ENCODE measurements at places on chromosomes 1 and 21. TPM values are rescaled to one million over a fixed set of nuclear protein-coding genes. Genes with fewer than 3 reads are reported as not detected.
A peak's percentile ranks its signal among the peaks of the same experiment; 100 is the strongest.

DNA sequence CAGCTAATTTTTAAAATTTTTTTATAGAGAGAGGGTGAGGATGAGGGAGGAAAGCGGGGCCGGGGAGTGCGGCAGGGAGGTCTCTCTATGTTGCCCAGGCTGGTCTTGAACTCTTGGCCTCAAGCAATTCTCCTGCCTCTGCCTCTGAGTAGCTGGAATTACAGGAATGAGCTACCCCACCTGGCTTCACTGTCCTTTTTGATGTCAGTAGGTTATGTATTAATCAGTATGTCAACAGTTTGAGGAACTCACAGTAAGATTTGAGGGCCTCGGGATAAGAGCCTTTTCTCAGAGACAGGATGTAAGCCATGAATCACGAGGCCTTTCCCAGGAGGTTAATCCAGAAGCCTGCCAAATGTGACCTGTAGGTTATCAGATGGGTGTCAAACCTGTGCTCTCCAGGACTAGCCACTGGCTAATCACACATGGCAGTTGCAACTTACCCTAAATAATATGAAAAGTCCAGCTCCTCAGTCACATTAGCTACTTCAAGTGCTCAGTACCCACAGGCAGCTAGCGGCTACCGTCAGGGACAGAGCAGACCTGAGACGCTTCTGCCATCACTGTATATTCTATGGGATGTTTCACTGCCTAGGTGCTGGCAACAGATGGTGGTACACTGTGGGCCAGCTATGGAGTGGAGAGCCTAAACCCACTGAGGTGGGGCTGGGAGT lies 33.1 kb downstream of the TRIM67 start:
- DNase-seq, result peak; percentile 82

DNA sequence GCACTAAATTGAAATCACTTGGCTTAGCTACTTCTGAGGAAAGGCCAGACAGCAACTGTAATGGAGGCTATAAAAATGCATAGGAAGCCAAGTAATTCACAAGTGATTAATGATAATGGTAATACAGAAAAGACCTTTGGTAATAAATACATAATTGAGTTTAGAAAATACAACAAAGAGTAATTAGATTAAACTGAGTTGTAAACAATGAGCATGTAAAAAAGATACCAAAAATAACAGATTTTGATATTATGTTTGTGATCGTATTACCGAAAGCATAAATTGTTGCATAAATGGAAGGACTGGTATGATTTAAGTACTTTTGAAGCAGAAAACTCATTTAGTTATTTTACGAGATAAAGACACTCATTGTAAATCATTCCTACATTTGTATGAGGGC lies 556.7 kb upstream of the TMPRSS15 start:
- DNase-seq, result no peak

DNA sequence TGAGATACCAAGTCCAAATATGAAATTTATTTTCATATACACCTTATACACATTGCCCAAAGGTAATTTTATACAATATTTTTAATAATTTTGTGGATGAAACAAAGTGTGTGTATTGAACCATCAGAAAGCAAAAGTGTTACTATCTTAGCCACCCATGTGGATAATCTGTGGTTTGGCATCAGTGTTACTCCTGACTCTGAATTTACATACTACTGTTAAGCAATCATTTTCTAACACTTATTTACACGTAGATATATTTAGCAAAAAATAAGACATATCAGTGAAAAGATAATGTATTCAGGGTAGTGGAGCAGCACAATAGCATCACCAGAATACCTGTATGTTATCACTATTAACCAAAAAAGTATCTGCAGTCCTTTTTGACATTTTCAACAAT lies 23.8 kb downstream of the DENND2D start:
- peak; percentile 35 for DNase-seq

- peak; percentile 65 for DNase-seq
These were observed 62.9 kb downstream of the TEX35 start for GRCh38 chr1:178575611-178576361.

GRCh38 chr1:225934711-225935110 lies 6.3 kb downstream of the LEFTY2 start:
- DNase-seq, result no peak

DNA sequence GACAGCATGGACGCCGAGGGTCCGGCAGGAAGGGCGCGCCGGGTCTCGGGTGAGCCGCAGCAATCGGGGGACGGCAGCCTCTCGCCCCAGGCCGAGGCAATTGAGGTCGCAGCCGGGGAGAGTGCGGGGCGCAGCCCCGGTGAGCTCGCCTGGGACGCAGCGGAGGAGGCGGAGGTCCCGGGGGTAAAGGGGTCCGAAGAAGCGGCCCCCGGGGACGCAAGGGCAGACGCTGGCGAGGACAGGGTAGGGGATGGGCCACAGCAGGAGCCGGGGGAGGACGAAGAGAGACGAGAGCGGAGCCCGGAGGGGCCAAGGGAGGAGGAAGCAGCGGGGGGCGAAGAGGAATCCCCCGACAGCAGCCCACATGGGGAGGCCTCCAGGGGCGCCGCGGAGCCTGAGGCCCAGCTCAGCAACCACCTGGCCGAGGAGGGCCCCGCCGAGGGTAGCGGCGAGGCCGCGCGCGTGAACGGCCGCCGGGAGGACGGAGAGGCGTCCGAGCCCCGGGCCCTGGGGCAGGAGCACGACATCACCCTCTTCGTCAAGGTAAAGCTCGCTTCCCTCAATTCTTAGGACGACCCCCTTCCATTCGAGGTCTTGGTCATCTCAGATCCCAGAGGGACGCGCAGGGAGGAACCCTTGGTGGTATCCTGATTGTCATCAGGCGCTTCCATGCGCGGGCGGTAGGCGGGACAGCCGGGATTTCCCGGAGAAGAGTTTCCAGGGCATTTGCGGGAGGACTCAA lies 1.6 kb downstream of the CLIC6 start:
- DNase-seq, result no peak

DNA sequence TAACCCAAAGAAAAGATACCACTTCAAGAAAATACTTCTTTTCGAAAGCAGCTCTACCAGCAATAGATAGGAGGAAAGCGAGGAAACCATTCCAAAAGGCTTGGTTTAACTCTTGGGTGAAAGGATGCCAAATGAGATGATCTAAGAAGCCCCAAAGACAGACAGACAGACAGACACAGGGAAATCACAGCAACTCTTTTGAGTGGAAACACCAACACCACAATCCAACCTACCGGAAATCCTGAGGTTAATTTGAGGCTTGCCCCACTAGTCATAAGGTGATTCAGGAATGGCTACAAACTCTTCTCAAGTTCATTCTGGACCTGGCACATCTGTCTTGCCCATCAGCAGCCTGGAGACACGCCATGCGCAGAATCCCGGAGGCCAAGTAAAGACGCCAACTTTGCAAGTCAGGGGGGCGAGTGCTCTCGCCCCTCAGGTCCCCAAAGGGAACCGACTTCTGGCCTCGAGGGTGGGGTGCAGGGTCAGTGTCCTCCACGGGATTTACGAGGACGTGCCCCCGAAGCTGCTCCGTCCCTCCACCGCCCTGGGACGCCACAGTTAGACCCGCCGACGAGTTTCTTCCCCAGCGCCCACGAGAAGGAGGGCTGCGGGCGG lies 778 bp downstream of the EVI5 start:
- DNase-seq, result peak; percentile 72

DNA sequence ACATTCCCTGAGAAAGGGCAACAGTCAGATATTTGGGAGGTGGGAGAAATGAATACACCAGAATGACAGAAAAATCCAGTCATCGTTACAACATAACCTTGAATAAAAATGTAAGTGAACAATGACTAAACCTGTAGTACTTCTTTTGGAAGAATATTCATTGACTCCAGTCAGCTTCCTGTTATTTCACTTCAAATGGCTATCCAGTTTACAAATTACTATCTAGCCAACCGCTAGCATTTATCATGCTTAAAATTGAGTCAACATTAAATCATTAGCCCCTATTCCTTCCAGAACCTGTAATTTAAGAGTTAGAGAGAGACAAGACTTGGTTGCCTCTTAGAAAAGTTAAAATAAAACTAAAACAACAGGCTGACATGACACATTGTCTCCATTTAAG lies 33.6 kb downstream of the WLS start:
- DNase-seq, result peak; percentile 77

DNA sequence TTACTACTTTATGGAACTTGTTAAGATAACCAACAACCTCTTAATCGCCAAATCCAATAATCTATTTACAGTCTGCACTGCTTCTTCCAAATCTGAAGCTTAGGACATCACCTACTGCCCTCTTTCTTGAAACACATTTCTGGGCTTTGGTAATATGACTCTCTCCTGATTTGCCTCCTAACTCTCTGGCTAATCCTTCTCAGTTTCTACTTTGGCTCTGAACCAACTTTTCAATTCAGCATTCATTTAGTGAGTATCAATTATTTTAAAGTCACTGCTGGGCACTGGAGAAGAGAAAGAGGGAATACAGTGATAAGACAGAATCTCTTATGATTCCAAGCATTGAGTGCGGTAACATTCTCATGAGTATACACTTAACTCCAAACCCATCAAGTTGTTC lies 275.0 kb downstream of the AKT3 start:
- no peak for DNase-seq

DNA sequence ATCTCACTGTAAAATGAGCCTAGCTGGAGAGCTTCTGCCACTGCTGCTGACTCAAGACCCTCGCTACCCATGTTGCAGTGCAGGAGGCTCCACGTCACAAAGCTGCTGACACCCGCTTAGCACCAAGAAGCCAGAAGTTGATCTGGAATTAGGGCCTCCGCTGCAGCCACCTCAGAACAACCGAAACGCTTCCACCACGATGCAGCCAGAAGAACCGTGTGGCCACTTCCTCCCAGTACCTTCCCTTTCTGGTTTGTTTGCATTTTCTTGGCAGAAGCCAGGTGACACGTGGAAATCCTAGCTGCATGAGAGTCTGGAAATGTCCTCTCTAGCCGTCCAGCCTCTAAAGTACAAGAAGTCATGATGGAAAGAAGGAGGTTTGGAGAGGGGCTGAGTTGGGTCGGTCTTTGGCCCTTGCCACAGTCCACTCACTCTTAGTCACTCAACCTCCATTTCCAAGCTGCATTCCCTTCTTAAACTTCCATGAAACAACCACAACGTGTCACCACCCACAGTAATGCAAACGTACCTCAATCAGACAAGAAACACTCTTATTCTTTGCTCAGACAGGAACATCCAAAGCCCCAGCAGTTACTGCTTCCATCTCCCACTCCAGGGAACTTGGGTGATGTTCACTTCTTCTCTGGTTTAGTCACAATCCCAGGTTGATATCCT lies 10.0 kb upstream of the CDA start:
- peak; percentile 46 for DNase-seq

DNA sequence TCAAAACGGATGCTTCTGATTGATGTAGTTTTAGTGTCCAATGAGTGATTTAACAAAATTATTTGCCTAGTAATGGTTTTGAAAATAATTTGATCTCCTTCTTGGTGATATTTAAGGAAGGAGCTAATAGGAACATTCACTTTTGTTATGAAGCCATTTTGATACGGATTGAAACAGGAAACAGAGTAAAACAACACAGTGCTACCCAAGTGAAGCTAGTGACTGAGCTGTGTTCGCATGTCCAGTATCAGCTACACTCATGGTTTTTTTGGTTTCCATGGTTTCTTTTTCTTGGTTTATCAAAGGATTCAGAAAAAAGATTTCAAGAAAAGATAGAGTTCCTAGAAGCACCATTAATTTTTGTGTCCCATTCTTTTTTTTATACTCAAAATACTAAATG lies 40.1 kb upstream of the PLEKHO1 start:
- no peak for DNase-seq

- DNase-seq, result peak; percentile 27
These were observed 9.6 kb downstream of the ACKR1 start for GRCh38 chr1:159214149-159214760.

GRCh38 chr1:67468066-67468718 lies 38.0 kb upstream of the SERBP1 start:
- DNase-seq, result peak; percentile 14

GRCh38 chr1:97050506-97050905 lies 328.9 kb downstream of the PTBP2 start:
- peak; percentile 31 for DNase-seq

DNA sequence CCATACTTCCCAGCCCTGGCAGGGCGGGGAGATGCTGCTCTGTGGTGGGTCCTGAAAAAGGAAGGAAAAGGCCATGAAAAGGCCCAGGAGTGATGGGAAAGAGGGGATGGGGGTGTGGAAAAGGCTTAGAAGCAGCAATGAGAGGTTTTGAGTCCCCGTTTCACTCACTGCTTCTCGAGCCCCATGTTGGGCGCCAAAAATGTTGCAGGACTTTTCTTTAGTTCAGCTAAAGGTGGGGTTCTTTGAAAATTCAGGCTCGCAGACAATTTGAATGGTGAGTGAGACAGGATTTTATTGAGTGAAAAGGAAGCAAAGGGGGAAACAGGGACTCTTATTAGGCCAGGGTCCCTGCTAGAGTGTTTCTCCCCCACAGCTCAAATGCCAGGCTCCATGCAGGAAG lies 93.1 kb downstream of the MRPS6 start:
- DNase-seq, result no peak

DNA sequence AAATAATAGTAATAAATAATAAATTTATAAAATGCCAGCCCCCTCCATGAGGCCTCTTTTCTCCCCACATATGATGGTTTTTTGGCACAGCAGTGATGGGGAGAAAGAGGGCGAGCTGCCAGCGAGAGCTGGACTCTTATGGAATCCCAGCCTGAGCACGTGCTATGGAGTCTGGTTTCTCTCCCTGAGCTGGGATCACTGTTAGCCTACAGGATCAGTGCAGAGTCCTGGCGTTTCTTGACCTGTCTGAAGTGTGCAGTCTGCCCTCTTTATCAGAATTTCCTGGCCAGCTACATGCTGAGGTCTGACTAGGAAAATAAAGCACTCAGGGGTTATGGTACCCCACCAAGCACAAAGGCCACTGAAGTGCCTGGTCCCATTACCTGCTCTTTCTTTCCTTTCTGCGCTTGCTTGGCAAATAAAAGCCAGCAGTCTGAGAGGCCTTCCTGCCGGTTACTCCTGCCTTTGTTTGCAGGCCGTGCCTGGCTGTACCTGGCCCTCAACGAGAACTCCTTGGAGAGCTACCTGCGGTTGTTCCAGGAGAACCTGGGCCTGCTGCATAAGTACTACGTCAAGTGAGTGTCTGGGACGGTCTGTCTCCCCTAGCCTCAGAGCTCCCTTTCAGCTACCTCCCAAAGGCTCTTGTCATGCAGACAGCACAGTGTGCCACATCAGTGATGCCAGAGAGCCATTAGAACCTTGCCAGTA lies 18.5 kb upstream of the SLC25A34 start:
- no peak for DNase-seq

The AKNAD1 gene
- not detected for total RNA-seq

The HECTD3 gene
- 23.1 TPM for total RNA-seq

The RNF223 gene
- total RNA-seq, result not detected

The TRIM63 gene
- not detected for total RNA-seq

The PGBD5 gene
- total RNA-seq, result 54.5 TPM

The LRRC7 gene
- 0.05 TPM for total RNA-seq

The GALNT2 gene
- 60.1 TPM for total RNA-seq

The RER1 gene
- 82.7 TPM for total RNA-seq

The CAPN8 gene
- total RNA-seq, result not detected

The ELOVL1 gene
- 99.5 TPM for total RNA-seq

The USH2A gene
- 0.05 TPM for total RNA-seq

The LCE1D gene
- total RNA-seq, result not detected
